ENCODE measurements at places on chromosomes 12 and 14. TPM values are rescaled to one million over a fixed set of nuclear protein-coding genes. Genes with fewer than 3 reads are reported as not detected.

GRCh38 chr14:41868396-41868795 is 261.7 kb downstream of the LRFN5 start:
- H3K4me1 ChIP-seq, result no peaks in the 10 kb centered on the region
- H3K27ac ChIP-seq, result no peak overlapping the region
- H3K27me3 ChIP-seq, result no peaks in the 10 kb centered on the region
- no peak overlapping the region for H3K4me3 ChIP-seq
- H3K36me3 ChIP-seq, result no peaks in the 10 kb centered on the region

DNA sequence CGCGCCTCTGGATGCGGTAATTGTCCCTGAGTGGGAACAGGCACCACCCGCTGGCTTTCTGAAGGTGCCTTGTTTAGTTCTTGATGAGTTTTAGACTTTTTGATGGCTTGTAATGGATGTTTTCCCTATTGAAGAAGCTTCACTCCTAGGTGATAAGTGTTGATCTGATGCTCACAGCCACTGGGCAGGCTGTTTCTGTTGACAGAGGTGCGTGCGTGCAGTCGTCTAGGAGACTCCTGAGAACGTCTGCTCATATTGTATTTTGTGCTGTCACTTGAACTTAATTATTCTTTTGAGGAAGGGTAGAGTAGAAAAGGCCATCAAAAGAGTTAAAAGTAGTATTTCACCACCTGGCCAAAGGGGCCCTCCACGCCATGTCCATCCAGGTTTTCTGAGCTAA is 70.5 kb downstream of the EP400 start:
- H3K4me3 ChIP-seq, result no peak overlapping the region
- H3K36me3 ChIP-seq, result peaks cover 98% of the 10 kb centered on the region
- H3K27ac ChIP-seq, result no peak overlapping the region
- H3K27me3 ChIP-seq, result no peaks in the 10 kb centered on the region

DNA sequence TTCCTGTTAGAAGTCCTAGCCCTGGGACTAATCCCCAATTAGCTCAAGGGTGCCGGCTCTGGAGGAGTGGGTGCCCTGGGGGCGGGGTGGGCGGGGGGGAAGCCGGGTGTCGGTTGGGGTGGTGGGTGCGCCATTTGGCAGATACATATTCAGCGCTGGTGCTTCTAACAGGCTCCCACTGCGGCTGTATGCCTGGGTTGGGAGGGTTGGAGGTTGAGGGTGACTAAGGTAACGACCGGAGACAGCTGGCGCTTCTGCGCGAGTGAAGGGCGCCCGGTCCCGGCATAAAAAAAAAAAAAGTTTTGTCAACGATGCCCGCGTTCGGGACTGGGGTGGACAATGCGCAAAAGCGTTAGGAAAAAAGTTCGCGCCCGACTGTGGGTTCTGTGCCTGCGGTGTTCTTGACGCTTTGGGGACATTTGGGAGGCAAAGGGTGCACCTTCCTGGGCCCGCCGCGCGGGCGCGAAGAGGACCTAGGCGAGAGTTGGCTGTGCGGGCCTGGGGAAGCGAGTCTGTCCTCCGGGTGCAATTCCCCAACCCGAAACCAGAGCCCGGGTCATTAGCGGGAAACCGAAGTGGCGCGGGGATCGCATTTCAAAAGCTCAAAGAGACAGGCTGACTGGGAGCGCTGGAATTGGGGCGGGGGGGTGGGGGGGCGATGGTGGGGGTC is 19.2 kb downstream of the TBX3 start:
- no peaks in the 10 kb centered on the region for H3K36me3 ChIP-seq
- H3K4me3 ChIP-seq, result no peak overlapping the region
- H3K27ac ChIP-seq, result no peak overlapping the region
- no peak for DNase-seq

PROX2 gene
- 0.97 TPM for total RNA-seq

DNA sequence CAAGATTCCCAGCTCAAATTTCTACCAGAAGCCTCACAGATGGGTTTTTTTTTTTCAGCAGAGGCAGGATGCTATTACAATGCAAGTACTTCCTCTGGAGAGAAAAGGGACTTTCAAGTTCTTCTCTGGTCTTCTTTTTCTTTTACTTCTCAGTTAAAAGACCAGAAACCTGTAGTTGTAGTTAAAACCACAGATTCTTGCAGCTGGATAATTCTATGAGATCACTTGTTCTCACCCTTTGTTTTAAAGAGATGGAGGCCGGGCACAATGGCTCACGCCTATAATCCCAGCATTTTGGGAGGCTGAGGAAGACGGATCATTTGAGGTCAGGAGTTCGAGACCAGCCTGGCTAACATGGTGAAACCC is 47.6 kb upstream of the OVCH1 start:
- no peak overlapping the region for H3K27ac ChIP-seq
- no peaks in the 10 kb centered on the region for H3K27me3 ChIP-seq
- H3K4me1 ChIP-seq, result peaks cover 14% of the 10 kb centered on the region
- H3K36me3 ChIP-seq, result no peaks in the 10 kb centered on the region
